Immature natural killer cell (primary cell): ENCODE measurements at places on chromosomes 11 and 22. TPM values are rescaled to one million over a fixed set of nuclear protein-coding genes. Genes with fewer than 3 reads are reported as not detected.
A peak's percentile ranks its signal among the peaks of the same experiment; 100 is the strongest.

Gene GP1BB
- polyA plus RNA-seq = 0.95 TPM

Gene MUC5AC
- polyA plus RNA-seq = not detected

Gene TSSK2
- polyA plus RNA-seq = not detected

Gene RBMXL2
- polyA plus RNA-seq = not detected

- H3K4me1 ChIP-seq = peaks cover 60% of the 10 kb centered on the region
- H3K27me3 ChIP-seq = peaks cover 2% of the 10 kb centered on the region
- H3K36me3 ChIP-seq = peaks cover 11% of the 10 kb centered on the region
- no peak overlapping the region for H3K27ac ChIP-seq
- DNase-seq = no peak
Measured at GRCh38 chr11:6204706-6205105, 651 bp upstream of the C11orf42 start.

DNA sequence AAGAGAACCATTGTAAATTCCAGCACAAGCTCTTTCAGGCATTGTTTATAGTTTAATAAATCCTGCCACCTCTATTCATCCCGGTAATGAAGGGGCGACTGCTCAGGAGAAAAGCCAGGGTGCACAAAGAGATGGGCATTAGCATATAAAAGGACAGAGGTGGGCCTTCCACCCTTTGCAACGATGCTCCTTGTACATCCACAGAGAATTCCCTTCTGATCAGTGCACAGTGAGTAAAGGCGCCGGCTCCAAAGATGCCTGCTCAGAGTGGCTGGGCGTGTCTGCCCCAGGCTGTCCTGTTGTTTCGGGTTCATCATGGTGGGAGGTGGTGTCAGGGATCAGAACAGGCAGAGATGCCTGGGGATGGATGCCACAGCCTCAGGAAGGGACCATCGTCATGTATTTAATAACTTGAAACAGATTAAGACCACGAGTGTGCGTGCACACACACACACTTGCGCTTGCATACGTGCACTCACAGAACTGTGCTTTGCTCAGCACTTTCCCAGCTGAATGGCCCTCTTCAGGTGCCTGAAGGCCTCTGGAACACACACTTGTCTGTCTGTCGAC, 305.0 kb downstream of the TBC1D22A start:
- H3K4me3 ChIP-seq = no peak overlapping the region
- H3K36me3 ChIP-seq = no peaks in the 10 kb centered on the region
- peaks cover 3% of the 10 kb centered on the region for H3K27me3 ChIP-seq

DNA sequence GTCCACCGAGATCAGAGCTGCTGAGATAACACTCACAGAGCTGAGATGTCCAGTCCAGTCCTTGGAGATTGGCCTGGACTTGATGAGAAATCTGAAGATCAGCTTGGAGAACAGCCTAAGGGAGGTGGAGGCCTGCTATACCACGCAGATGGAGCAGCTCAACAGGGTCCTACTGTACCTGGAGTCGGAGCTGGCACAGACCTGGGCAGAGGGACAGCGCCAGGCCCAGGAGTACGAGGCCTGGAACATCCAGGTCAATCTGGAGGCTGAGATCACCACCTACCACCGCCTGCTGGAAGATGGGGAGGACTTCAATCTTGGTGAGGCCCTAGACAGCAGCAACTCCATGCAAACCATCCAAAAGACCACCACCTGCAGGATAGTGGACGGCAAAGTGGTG, 33.1 kb downstream of the CLTCL1 start:
- H3K4me1 ChIP-seq = peaks cover 6% of the 10 kb centered on the region
- peaks cover 5% of the 10 kb centered on the region for H3K36me3 ChIP-seq
- H3K27ac ChIP-seq = no peak overlapping the region
- no peaks in the 10 kb centered on the region for H3K27me3 ChIP-seq
- H3K4me3 ChIP-seq = no peak overlapping the region
- no peak for DNase-seq

GRCh38 chr22:44351685-44352377, 39.1 kb upstream of the SHISAL1 start:
- no peak for DNase-seq
- peaks cover 7% of the 10 kb centered on the region for H3K27me3 ChIP-seq
- H3K4me1 ChIP-seq = peaks cover 1% of the 10 kb centered on the region
- no peak overlapping the region for H3K4me3 ChIP-seq

DNA sequence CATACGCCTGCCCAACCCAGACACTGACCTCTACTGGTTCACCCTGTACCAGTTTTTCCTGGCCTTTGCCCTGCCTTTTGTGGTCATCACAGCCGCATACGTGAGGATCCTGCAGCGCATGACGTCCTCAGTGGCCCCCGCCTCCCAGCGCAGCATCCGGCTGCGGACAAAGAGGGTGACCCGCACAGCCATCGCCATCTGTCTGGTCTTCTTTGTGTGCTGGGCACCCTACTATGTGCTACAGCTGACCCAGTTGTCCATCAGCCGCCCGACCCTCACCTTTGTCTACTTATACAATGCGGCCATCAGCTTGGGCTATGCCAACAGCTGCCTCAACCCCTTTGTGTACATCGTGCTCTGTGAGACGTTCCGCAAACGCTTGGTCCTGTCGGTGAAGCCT, 2.2 kb downstream of the MCHR1 start:
- DNase-seq = no peak
- H3K27me3 ChIP-seq = peaks cover 3% of the 10 kb centered on the region
- no peak overlapping the region for H3K27ac ChIP-seq
- no peaks in the 10 kb centered on the region for H3K36me3 ChIP-seq
- no peaks in the 10 kb centered on the region for H3K4me1 ChIP-seq

DNA sequence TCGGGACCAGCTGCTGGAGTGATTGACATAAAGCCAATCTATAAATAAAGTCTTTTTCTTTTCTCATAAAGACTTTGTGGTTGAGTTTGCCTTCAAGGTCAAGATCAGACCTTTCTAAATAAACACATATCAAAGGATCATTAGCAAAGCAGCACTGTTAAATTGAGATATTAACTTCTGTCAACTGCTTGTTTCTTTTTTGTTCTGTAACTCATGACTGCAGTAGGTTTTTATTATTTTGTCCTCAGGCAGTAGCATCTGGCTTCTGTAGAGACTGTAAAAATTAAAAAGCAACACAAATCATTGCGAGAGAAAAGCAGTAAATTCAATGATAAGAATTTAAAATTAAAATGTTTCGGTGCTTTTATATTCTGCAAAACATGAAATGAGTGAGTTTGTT, 77.7 kb upstream of the NNMT start:
- peak overlapping the region; percentile 10 for H3K27ac ChIP-seq
- peaks cover 5% of the 10 kb centered on the region for H3K27me3 ChIP-seq
- no peak overlapping the region for H3K4me3 ChIP-seq
